Muscle of arm (tissue), 14 donors: ENCODE measurements at places on chromosomes 2 and 18. TPM values are rescaled to one million over a fixed set of nuclear protein-coding genes. Genes with fewer than 3 reads are reported as not detected.

ZNF521 gene
- polyA plus RNA-seq, result 45.0 TPM

- no peak for DNase-seq
Measured at GRCh38 chr2:209974576-209974975, 27.9 kb upstream of the RPE start.

DNA sequence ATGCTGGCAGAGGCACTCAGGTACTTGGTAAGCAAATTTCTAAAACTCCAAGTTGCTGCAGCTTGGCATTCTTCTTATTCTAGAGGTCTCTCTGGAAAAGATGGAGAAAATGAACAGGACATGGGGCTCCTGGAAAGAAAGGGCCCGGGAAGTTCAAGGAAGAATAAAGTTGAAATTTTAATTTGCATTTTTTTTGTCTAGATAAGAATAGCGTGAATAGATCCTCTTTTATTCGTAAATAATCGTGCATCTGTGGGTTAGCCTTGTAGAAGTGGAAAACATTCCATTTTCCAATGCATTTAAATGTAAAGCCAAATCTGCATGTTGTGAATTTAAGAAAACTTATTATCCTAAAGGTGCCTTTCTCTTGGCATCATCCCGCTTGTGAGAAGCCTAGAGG lies 61.0 kb downstream of the TNFRSF11A start:
- no peak for DNase-seq

MBOAT2 gene
- 102 TPM for polyA plus RNA-seq

DSG1 gene
- not detected for polyA plus RNA-seq
